ENCODE measurements at places on chromosomes 16 and 17.
A peak's percentile ranks its signal among the peaks of the same experiment; 100 is the strongest.

DNA sequence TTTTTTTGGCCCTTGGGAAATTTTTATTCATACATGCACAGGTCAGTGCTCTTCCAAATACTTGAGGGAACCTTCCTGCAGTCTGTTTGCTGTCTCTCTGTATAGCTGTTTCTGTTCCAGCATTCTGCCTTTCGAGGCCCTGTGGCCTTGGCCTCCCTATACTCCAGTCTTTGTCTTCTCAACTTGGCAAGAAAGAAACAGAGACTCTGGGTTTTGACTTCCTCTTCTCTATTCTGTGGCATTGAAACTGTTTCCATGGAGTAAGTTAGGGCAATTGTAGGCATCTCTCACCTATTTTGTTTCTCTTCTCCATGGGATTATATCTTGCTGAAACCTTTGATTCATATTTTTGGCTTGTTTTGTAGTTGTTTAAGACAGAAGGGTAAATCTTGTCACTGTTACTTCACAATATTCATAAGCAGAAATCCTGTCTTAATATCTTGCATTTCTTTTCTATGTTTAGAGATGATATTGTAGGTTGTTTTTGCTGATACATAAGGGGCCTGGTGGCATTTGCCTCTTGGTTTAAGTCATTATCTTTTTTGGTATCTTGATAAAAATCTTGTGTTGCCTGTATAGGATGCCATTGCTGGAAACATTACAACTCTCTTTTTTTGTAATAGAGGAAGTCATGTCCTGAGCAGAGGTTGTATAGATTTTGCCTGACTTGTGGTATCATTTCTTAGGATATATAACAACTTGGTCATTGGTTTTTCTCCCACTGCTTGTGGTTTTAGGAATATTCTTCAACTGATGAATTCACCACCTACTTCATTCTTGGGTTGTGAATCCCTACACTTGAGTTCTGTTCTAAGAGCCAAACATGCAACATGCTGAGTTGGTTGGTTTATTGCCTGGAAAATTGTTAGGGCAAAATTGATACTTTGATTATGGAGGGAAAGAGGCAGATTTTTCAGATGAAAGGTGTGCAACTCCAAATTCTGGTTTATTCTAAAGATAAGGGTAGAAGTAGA is 168.6 kb downstream of the FTO start:
- DNase-seq = peak; percentile 92

DNA sequence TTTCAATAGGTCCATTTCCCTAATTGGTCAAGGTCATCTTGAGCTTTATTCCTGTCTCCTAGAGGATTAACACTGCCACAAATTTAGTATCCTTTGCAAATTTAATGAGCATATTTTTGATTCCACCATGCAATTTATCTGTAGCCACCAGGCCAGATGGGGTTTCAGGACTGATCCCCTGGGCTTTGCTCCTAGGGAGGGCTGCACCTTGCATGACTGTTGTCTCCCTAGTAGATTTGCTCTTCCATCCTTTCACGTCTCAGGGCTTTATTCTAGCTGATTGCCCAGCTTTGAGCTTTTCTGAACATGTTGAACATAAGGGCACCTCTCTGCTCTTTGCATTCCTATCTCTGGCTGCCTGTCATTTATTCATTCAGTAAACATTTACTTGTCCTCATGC is 7.7 kb upstream of the KCNH6 start:
- DNase-seq = no peak

DNA sequence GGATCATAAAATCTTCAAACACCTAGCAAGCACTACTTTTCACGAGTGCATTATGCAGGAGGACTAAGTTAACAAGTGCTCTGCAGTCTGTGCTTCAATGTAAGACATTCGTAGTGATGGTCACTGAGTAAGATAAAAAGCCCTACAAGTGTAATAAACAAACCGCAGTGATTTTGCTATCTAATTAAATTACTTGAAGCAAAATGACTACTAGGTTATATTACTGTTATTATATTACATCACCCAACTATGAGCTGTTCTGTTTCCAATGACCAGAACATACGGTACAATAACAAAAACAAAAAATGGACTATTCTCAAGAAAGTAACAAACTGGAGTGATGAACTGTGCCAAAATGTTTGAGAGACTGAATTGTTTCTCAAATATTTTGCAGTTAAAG is 11.2 kb downstream of the KLHL10 start:
- DNase-seq = no peak

GRCh38 chr17:41919165-41919817 is 540 bp upstream of the ACLY start:
- DNase-seq = no peak

GRCh38 chr17:72840019-72840418 is 252.5 kb downstream of the SLC39A11 start:
- no peak for DNase-seq

- DNase-seq = no peak
Measured at GRCh38 chr17:46764000-46764708, 54.3 kb downstream of the WNT3 start.

- DNase-seq = no peak
Measured at GRCh38 chr16:55513616-55514015, 4.7 kb downstream of the LPCAT2 start.

- no peak for DNase-seq
Measured at GRCh38 chr16:78211946-78212345, 112.5 kb downstream of the WWOX start.

DNA sequence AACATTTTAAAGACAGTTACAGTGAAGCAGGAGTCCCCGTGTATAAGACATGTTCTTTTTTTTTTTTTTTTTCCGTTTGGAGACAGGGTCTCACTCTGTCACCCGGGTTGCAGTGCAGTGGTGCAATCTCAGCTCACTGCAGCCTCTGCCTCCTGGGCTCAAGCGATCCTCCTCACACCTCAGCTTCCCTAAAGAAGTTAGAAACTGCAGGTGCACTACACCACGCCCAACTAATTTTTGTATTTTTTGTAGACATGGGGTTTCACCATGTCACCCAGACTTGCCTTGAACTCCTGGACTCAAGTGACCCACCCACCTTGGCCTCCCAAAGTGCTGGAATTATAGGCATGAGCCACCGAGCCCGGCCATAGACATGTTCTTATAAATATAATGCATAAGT is 3.0 kb downstream of the EVI2B start:
- DNase-seq = no peak

DNA sequence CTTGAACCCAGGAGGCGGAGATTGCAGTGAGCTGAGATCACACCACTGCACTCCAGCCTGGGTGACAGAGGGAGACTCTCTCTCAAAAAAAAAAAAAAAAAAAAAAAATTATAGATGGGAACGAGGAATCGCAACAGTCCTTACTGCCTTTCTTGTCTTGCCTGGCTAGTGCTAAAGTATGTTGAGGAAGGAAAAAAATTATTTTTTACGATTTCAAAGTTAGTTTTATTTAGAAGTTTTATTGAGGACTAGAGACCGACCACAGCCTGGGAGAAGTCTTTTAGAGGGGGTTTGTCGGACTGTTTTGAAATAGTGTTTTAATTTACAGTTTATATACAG is 15.8 kb upstream of the DNAH17 start:
- DNase-seq = no peak

GRCh38 chr17:47797797-47798196 is 23.8 kb downstream of the OSBPL7 start:
- DNase-seq = no peak

DNA sequence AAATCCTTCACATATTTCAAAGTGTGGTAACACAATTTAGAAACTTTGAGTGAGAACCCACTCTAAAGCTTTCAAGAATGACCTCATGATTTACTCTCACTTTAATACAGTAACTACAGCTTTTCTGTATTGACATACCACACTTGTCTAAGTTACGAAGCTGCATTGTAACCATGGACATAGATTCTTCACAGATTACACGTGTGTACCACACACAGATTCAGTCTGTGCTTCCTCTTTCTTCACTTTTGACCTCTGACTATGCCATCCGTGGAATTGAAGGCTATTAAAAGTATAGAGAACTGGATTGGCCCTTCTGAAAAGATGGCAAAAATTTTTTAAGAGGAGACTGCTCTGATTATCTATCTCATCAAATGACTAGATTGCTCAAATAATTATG is 172.7 kb downstream of the TANC2 start:
- DNase-seq = peak; percentile 41

- DNase-seq = no peak
Measured at GRCh38 chr16:8630255-8630953, 8.9 kb downstream of the METTL22 start.

- peak; percentile 2 for DNase-seq
Measured at GRCh38 chr16:47705266-47705665, 244.1 kb downstream of the PHKB start.

- no peak for DNase-seq
Measured at GRCh38 chr17:80415626-80416137, 715 bp downstream of the ENDOV start.

DNA sequence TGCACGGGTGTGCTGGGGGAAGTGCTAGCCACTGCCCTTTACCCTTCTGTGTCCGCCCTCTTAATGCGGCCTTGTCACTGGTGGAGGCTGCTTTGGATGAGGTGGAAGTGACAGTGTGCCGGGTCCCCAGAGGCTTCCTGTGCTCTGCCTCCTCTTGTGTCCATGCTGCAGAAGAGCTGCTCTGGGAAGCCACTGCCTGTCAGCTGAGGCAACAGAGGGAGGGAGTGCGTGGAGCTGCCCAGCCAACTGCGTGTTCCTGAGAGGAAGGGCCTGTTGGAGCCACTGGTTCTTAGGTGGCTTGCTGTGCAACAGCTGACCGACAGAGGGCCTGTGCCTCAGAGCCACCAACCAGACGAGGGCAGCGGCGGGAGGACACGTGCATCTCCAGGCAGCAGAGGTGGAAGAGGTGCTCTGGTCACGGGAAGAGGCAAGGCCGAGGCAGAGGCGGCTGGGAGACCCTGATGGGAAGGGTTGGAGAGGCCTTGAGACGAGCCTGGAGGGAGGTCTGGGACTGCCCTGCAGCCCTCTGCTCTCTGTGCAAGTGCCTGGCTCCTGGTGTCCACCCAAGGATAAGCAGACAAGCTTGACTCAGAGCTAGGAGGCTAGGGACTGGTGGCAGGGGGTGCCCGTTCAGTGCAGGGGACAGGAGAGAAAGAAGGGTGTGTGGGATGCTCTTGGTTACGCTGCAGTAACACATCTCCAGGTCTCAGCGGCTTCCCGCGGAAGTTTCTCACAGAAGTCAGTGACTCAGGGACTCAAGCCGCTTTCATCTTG is 25.4 kb downstream of the B9D1 start:
- DNase-seq = no peak

- DNase-seq = no peak
Measured at GRCh38 chr17:44258811-44259351, 9.1 kb downstream of the SLC4A1 start.

GRCh38 chr17:21200590-21201297 is 13.2 kb downstream of the TMEM11 start:
- DNase-seq = no peak

DNA sequence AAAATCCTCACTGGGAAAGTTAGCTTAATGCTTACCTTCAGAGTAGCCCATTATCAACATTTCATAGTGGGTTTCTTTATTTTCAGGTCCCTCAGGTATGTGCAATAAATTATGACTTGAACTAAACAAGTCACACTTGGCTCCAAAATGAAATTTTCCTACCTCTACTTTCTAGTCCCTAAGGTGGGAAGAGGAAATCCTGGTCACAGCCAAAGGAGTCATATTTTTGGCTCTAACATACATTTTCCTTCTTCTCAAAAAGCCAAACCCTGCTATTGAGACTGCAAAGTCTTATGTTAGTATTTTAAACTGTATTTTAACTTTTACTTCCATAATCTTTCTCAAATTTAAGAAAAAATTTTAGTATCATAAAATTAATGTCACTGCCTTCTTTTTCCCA is 128.9 kb downstream of the BRIP1 start:
- no peak for DNase-seq

- peak; percentile 89 for DNase-seq
Measured at GRCh38 chr17:50200457-50201275, 765 bp downstream of the COL1A1 start.

DNA sequence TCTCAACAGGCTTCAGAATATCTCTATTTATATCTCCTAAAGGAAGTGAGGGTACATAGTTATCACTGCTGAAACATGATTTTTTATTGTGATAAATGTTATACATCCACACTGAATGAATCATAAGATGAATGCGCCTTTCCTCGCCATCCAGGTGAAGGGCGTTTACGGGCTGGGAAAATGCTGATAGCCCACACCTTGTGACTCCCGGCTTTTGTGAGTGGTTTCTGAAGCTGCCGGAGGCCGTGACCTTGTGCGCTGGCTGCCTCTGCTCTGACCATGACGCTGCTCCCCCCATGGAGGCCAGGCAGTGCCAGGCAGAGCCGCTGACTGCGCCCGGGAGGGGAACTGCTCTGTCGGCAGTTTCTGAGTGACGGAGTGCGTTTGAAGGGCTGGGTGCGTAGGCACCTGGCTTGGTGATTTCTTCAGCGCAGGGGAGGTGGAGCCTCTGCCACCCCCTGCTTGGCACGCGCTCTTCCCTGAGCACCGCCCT is 97.2 kb downstream of the RAP1GAP2 start:
- no peak for DNase-seq

- DNase-seq = no peak
Measured at GRCh38 chr17:46135126-46135812, 58.0 kb downstream of the KANSL1 start.

- no peak for DNase-seq
Measured at GRCh38 chr17:33512113-33512512, 219.0 kb upstream of the ASIC2 start.

DNA sequence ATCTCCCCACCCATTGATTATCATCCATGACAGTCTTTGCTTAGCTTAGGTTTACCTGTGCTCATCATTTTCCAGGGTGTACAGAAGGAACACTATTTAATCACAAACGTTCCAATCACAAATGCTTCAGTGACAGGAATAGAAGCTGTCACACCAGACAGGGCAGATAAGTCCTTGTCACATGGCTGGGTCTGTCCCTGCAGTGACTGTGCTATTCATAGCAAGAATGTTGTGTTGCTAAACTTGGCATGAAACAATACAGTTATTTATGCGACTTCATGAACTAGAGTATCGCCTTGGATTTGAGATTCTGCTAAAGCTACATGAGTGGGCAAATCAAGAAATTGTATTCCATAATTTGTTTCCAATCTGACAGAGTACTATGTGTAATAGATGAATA is 108.4 kb downstream of the CDH13 start:
- no peak for DNase-seq

DNA sequence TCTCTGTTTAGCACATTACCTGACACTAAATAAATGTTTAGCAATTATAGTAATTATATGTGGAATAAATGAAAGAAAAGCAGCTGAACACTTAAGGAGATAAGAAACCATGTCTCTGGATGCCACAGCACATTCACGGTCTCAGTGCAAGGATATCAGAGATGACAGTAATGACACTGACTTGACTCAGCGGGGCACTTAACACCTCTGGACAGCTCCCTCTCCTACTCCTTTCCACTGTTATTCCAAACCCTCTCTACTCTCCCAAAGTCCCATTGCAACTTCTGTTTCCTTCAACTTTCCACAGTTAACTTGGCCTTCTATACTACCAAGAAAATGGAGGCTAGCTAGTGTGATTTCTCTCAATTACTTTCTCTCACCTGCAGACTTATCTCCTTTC is 93.0 kb upstream of the CORO6 start:
- DNase-seq = no peak

All from fibroblast of skin of right quadriceps (primary cell).